ENCODE measurements at places on chromosomes 1 and 21.

DNA sequence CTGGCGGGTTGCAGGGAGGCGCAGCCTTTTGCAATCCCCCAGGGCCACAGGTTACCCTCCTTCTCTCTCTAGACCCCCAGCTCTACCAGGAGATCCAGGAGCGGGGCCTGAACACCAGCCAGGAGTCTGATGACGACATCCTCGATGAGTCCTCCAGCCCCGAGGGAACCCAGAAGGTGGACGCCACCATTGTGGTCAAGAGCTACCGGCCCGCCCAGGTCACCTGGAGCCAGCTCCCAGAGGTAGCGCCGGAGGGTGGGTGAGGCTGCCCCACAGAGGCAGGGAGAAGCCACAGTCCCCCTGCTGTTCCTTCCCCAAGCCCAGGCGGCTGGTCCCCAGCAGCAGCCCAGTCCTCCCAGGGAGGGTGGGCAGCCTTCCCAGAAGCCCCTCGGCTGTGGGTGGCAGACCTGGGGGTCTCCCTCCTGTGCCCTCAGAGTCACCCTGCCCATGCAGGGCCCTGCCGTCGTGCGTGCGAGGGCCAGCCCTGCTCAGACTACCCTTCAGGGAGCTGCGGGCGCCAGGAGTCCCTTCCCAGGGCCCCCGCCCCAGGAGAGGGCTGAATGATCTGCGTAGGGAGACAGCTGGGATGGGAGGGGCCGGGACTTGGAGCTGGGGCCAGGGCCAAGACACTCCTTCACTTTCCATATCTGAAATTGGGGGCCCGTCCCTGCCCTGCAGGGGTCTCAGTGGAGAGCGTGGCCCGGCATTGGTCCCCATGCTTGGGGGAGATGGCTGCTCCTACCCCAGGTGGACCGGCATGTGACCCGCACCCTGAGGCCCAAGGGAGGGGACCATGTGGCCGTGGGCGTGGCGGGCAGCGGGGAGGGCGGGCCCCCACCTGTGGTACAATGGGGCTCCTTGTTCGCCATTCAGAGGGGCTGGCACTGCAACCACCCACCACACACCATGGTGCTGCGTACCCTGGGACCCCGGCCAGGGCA, 12.9 kb downstream of the ARHGEF16 start:
- no peak for DNase-seq

GRCh38 chr1:180519846-180520245, 17.5 kb upstream of the ACBD6 start:
- no peak for DNase-seq

DNA sequence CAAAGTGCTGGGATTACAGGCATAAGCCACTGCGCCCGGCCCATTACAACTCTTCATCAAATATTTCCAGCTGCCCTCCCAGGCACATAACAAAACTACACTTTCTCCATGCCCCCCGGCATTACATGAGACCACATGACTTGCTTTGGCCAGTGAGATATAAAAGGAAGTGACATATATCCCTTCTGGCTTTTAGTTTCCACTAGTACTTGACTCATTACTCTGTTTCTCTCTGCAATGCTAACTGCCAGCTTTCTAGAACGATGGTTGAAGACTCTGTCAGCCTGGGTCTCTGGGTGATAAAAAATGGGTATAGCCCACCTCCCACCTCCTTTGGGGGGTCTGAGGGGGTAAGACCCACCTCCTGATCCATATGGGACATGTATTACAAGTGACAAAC, 24.2 kb downstream of the ABL2 start:
- DNase-seq = no peak

DNA sequence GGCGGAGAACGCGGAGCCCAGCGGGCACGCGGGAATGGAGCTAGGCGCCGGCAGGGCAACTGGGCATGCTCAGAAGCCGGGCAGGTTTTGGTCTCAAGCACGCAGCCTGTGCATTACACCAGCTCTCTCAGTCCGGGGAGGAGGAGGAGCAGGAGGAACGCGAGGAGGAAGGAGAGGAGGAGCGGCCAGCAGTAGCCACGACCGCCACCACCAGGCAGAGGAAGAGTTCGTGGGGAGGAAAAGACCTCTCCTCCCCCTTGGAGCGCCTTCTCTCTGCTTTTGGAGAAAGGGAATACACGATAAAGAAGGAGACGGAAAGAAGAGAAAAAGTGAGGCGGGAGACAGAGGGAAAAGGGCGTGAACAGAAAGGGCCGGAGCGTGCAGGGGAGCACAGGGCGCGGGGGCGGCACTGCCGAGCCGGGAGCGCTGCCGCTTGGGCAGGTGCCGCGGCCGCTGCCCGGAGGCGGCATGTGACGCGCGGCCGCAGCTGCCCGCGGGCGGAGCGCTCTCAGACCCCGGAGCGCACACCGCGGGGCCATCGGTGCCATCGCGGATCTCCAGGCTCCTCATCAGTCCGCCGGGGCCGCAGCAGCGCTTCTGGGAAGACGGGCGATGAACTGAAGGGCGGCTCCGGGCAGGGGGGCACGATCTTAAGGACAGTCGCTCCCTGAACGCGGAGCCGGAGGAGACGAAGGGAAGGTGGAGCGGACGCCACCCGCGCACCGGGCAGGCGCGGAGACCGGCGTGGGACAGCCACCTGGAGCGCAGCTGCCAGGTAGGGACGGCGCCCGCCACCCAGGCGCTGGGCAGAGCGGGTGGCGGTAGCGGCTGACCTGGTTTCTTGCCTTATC, at the start of gene CHRM3:
Gene CHRM3, plus strand, starts transcription at position 116 of the 851 bp plus-strand sequence. CDS start 520,884 bp downstream, outside the sequence.
- DNase-seq = no peak

DNA sequence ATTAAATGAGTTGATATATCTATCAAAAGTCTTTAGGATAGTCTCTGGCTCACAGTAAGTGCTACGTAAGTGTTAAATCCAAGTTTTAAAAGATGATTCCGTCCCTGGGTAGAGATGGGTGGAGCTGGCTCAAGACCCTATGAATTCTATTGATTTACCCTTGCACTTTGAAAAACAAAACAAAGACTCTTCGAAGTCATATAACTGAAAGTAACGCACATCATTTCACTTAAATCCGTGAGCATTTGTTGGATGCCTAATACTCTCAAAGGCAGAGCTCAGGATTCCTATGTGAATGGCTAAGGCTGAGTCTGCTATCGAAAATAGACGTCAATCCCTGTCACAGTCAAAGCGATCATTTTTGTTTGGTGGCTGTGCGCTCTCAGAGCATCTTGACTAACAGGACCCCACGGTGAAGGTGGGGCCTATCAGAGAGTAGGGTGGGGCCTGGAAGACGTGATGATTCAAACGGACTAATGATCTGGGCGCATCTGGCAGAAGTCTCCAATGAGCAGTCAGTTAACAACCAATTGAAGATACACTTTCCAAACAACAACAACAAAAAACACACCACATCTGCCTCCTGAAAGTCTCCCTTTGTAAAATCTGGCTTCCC, 1.2 kb upstream of the NUCKS1 start:
- no peak for DNase-seq

- DNase-seq = no peak
Observed at GRCh38 chr1:86324130-86324822, 71.8 kb downstream of the ODF2L start.

GRCh38 chr21:14531757-14532316, 14.3 kb downstream of the SAMSN1 start:
- no peak for DNase-seq

DNA sequence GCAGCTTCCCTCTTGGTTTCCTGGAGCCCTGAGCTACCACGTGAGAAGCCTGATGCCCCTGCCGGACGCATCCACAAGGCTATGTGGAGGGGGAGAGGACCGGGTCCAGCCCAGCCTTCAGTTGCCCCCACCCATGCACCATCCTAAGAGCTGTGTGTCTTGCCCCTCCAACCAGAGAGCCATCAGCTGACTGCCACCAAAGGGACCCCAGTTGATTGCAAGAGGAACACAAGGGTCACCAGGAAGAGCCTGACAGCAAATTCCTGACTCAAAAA, 81.5 kb downstream of the GLIS1 start:
- no peak for DNase-seq

DNA sequence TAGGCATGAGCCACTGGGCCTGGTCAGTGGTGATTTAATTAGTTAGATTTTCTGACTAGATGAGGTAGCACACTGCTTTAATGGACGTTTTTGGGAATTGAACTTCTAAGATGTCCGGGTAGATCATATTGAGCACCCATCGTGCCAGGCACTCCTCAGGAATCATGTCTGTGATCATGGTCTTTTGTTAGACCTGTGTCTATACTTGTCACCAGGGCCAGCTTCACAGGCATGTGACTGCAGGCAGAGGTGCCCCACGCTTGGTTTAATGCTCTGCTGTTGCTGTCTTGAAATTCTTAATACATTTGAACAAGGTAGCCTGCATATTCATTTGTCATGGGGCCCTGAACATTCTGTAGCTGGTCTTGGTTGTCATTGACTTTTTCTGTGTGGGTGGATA, 19.6 kb downstream of the UBE4B start:
- no peak for DNase-seq

DNA sequence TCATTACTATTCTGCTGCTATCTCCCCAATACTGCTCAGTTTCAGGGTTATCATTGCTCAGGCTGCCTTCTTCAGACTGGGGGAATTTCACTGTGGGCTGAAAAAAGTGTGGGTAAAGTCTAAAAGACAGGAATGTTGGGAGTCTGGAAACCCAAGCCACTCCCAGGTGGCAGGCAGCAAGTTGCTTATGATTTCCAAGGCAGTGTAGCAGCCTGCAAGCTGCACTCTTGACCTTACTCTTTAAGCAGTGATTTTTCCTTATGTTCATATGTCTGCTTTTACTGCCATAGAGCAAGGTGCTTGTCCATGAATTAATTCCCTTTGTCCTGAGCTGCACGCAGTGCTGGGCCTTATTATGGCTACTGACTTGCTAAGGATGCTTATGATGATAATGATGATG, 53.1 kb downstream of the PHC2 start:
- DNase-seq = no peak

- no peak for DNase-seq
Observed at GRCh38 chr1:44254392-44254910, 41.2 kb downstream of the DMAP1 start.

- DNase-seq = no peak
Observed at GRCh38 chr1:160628799-160629263, 18.0 kb downstream of the SLAMF1 start.

GRCh38 chr1:33443705-33444180, 12.8 kb upstream of the PHC2 start:
- DNase-seq = no peak

- DNase-seq = no peak
Observed at GRCh38 chr1:148353461-148354283, 129.4 kb downstream of the PPIAL4G start.

DNA sequence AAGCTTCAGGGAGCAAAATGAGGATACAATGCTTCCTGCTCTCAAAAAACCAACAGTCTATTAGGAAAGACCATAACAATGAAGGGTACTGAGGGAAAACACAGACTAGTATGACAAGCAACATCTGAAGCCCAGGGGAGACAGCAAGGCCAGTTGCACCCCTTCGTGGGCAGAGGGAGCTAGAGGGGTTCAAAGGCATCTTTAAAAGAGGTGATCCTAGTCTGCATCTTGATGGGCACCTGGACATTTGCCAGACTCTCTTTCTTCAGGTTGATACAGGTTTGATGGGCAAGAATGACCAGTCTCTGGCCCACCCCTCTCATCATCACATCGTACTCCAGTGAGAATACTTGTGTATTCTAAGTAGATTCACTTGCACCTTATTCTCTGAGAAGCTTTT, 177.7 kb downstream of the VAV3 start:
- DNase-seq = no peak

GRCh38 chr1:185398022-185398421, 81.0 kb upstream of the IVNS1ABP start:
- no peak for DNase-seq

Measured in stimulated activated CD4-positive, alpha-beta T cell treated with anti-CD3 and anti-CD28 coated beads, TNF-alpha, amount 100 ng/mL, for 1 hour (primary cell).